Stimulated activated CD4-positive, alpha-beta T cell treated with anti-CD3 and anti-CD28 coated beads, TNF-alpha, amount 100 ng/mL, for 1 hour (primary cell): ENCODE measurements at places on chromosomes 7 and 10.

- DNase-seq = no peak
Measured at GRCh38 chr10:78332012-78332411, 298.3 kb downstream of the RPS24 start.

DNA sequence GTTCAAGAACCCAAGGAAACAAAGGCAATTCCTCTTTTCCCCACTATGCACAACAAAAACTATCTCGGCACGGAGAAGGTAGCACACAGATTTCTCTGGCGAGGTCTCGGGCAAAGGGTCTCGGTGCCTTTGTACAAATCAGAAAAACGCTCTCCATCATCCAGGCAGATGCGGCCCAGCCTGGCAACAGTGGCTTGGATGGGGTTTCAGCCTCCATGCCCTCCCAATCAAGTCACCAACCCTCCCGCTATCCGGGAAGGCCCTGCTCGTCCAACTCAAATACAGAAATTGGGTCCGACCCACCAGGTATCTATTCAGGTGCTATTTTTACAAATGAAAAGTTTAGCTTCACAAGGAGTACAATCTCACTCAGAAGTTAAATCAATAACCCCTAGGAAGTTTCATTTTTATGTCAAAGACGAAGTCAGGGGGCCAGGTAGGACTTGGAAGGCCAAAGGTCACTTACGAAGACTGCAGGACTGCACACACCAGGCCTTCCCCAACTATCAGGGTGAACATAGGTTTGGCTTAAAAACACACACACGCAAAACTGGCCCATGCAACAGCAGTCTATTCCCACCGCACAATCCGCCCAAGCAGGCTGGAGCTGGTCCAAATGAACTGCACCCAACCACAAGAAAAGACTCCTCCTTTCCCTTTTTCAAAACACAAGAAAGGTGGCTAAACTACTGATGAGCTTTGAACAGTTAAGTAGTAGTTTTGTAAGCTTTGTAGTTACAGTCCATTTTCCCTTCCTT lies 43.0 kb downstream of the GNA12 start:
- no peak for DNase-seq

GRCh38 chr7:15018981-15019380 lies 116.4 kb upstream of the DGKB start:
- no peak for DNase-seq

DNA sequence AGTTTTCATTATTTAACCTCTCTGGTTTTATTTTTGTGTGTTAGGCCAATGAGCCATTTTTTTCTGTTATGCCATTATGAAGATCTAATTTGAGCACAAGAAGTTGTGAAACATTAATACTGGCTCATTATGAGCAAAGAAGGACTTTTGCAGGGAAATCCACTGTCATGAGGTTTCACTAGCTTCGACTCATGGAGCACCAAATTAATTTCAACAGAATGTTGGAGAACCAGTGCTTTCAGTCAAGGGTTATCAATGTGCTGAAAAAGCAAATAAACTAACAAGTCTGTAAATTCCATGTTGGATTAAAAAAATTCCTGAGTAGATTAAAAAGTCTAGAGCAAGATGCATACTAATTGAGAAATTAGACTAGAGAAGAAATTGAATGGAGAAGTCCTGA lies 594.2 kb upstream of the FZD8 start:
- no peak for DNase-seq

GRCh38 chr10:51447119-51447518 lies 252.3 kb downstream of the CSTF2T start:
- no peak for DNase-seq

- no peak for DNase-seq
Measured at GRCh38 chr10:25698638-25699037, 235.4 kb upstream of the MYO3A start.

DNA sequence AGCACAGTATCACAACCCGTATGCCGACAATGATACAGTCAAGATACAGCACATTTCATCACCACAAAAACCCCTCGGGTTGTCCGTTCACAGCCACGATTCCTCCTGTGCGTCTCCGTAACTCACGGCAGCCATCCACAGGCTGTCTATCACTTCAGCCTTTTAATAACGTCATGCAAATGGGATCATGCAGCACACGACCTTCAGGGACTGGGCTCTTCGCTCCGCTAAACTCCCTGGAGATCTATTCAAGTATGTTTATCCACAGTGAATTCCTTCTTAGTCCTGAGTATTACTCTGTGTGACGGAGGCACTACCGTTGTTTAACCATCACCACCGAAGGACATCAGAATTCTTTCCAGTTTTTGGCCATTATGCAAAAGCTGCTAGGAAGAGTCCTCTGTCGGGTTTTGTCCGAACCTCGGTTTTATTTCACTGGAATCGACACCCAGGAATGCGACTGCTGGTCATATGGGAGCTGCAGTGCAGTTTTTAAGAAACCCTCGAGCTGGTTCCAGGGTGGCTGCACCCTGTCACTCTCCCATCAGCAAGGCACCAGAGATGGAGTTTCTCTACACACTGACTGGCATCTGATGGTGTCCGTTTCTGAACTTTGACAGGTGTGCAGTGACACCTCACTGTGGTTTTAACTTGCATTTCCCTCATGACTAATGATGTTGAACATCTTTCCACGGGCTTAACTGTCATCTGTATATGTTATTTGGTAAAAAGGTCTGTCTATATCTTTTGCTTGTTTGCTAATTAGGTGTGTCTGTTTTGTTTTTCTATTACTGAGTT lies 193.6 kb downstream of the MAD1L1 start:
- DNase-seq = no peak
